ENCODE measurements at places on chromosomes 16 and 17.

DNA sequence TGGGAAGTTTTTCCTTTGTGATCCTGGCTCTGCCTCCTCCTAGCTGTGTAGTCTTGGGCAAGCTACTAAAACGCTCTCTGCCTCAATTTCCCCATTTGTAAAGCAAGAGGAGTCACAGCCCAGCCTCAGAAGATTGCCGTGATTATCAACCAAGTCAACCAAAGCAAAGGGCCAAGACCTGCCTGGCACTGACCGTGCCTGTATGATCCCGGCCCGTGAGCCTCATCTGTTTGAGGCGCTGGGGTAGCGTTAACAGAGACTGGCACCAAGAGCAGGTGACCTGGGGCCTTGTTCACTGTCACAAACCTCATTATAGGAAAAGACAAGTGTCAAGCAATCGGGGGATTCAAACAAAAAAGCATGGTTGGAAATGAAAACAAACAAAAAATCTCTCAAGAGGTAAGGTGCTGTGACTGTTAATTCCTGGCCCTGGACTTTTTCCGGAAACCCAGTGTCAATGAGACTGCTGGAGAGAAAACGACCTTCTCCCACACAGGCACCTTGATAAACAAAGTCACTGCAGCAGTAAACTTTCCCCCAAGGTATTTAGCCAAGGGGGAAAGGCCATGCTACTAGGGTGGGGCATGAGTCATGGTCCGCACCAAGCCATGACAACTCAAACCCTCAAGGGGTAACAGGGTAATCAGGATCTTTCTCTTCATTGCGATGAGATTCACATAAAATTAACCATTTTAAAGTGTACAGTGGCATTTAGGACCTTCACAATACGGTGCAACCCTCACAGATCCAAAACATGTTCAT lies 5.4 kb downstream of the MEAK7 start:
- H3K27me3 ChIP-seq, result no peaks in the 10 kb centered on the region
- no peaks in the 10 kb centered on the region for H3K36me3 ChIP-seq
- H3K4me1 ChIP-seq, result peaks cover 6% of the 10 kb centered on the region
- no peak overlapping the region for H3K4me3 ChIP-seq
- H3K27ac ChIP-seq, result no peak overlapping the region

GRCh38 chr17:74297941-74298340 lies 23.9 kb downstream of the DNAI2 start:
- H3K27me3 ChIP-seq, result peaks cover 17% of the 10 kb centered on the region
- no peaks in the 10 kb centered on the region for H3K36me3 ChIP-seq
- no peak overlapping the region for H3K27ac ChIP-seq
- H3K4me1 ChIP-seq, result no peaks in the 10 kb centered on the region
- DNase-seq, result no peak

- H3K27ac ChIP-seq, result no peak overlapping the region
- H3K4me1 ChIP-seq, result no peaks in the 10 kb centered on the region
- no peak overlapping the region for H3K4me3 ChIP-seq
- DNase-seq, result no peak
- H3K36me3 ChIP-seq, result no peaks in the 10 kb centered on the region
These were observed 156.6 kb upstream of the SDK2 start for GRCh38 chr17:73800893-73801292.

GRCh38 chr16:84155226-84155625 lies 10.1 kb downstream of the DNAAF1 start:
- no peaks in the 10 kb centered on the region for H3K4me1 ChIP-seq
- no peak overlapping the region for H3K4me3 ChIP-seq
- no peak overlapping the region for H3K27ac ChIP-seq
- H3K36me3 ChIP-seq, result no peaks in the 10 kb centered on the region
- peaks cover 28% of the 10 kb centered on the region for H3K27me3 ChIP-seq

DNA sequence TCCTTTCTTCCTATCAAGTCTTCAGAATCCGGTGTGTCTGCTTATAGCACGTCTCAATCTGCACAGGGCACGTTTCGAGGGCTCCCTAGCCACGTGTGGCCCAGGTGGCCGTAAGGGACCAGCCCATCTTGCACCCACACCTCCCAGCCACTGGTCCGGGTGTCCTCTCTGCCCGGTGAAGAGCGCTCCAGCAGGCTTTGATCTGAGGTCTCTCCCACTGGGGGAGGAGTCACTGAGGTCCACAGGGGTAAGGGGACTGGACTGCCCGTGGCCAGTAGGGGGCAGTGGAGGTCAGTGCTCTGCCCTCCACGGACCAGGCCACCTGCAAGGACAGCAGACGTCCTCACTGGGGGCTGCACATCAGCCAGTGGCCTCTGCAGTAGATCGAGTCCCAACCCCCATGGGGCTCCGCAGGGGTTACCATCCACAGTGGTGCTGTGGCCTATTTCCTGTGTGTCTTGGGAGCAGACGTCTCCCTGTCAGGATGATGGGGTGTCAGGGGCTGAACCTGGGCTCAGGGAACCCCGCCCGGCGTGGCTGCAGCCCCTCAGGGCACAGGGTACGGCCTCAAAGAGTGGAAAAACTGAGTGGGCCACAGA lies 204.1 kb upstream of the CIBAR2 start:
- H3K4me1 ChIP-seq, result peaks cover 26% of the 10 kb centered on the region
- H3K4me3 ChIP-seq, result no peak overlapping the region
- no peaks in the 10 kb centered on the region for H3K27me3 ChIP-seq
- peak; percentile 75 for DNase-seq

GRCh38 chr17:50547035-50547735 lies at the start of gene SPATA20:
Gene SPATA20, plus strand, starts transcription at chr17:50547174. Its CDS starts 35 bp downstream, at chr17:50547209.
- H3K4me1 ChIP-seq, result peaks cover 31% of the 10 kb centered on the region
- H3K36me3 ChIP-seq, result no peaks in the 10 kb centered on the region
- no peaks in the 10 kb centered on the region for H3K27me3 ChIP-seq
- peak within 1 kb of the TSS; percentile 91 for H3K27ac ChIP-seq
- peak within 1 kb of the TSS; percentile 63 for H3K4me3 ChIP-seq
- peak; percentile 95 for DNase-seq

DNA sequence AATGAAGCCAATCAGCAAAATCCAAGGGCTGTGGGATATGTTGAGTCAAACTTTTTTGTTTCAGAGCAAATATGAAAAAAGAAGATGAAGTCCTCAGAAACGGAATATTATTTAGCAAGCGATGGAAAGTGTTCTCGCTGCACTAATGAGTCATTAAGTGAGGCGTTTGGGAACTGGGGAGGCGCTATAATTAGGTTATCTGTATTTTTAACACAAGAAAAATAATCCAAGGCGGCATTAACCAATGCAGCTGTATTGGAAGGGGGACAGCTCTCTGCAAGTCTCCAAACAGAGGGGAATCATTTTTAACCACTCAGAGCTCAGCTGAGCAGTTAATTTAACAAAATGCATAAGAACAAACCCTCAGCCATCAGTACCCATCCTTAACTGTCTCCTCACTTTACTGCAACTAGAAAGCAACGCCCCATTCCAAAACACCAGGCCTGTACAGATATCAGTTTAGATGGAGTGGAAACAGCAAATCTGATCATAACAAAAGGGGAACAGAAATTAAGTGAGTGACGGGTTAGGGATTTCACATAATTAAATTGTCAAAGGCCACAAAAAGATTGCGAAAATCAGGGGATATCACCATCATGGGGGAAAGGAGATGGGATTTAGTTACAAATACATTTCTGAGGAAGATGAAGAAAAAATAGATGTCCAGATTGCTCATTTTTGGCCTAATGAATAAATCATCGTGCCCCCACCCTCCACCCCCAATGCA lies 211.0 kb upstream of the TOX3 start:
- H3K27ac ChIP-seq, result no peak overlapping the region
- H3K27me3 ChIP-seq, result no peaks in the 10 kb centered on the region
- no peak overlapping the region for H3K4me3 ChIP-seq
- no peaks in the 10 kb centered on the region for H3K36me3 ChIP-seq

DNA sequence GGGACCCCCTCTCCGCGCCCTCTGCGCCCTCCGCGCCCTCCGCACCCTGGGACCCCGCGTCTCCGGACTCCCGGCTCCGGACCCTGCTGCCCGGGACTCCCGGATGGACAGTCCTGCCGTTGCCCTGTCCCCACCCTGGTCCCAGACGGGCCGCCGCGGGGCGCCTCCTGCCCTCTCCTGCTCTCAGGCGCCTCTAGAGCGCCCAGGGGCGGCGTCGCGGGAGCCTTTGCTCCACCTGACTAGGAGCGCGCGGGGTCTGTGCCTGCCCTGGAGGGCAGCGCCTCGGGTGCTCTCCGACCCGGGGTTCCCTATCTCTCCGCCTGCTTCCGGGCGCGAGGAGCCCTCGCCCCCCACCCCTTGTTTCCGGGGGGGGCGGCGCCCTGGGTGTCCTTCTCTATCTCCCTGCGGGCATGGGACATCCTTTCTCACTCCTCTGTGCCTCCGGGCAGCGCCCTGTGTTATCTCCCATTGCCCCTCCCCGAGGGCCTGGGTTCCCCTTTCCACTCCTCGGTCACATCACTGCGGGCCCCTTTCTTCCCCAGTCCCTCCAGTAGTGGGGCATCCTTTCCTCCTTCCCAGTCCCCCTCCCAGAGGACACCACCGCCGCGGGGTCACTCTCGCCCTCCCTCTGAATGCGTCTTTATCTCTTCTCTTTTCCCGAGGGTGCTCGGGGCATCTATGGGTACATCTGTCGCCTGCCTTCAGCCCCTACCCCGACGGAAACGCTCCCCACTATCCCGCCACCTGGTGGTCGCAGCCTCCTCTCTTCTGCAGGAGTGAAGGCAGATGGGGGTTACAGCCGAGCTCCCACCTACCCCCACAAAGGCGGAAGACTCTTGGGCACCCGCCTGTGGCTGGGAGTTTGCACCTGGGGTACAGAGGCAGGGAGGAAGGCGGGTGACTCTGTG lies 875 bp downstream of the PRKCB start:
- H3K36me3 ChIP-seq, result no peaks in the 10 kb centered on the region
- DNase-seq, result peak; percentile 49
- H3K4me1 ChIP-seq, result no peaks in the 10 kb centered on the region
- peaks cover 28% of the 10 kb centered on the region for H3K27me3 ChIP-seq
- H3K27ac ChIP-seq, result peak overlapping the region; percentile 63
- peak overlapping the region; percentile 46 for H3K4me3 ChIP-seq

DNA sequence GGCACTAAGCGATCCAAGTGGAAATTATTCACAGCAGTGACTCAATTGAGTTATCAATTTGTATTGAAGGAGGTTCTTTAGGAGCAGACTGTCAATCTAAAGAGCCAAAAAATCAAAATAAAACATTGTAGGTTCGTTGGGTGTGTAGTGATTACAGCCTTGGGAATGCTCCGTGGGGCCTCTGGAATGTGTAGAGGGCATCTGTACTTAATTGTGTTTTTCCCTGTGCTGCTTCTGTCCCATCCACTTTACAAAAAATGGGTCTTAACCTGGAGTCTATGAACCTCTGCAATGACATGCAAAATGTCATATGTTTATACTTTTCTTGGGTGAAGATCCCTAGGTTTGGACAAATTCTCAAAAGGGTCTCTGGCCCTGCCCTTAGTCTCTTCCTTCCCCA lies 215.1 kb downstream of the CCDC182 start:
- no peak for DNase-seq
- no peak overlapping the region for H3K4me3 ChIP-seq
- no peak overlapping the region for H3K27ac ChIP-seq
- no peaks in the 10 kb centered on the region for H3K4me1 ChIP-seq
- H3K36me3 ChIP-seq, result no peaks in the 10 kb centered on the region
- H3K27me3 ChIP-seq, result no peaks in the 10 kb centered on the region

- H3K27ac ChIP-seq, result no peak overlapping the region
- DNase-seq, result no peak
- no peaks in the 10 kb centered on the region for H3K36me3 ChIP-seq
- H3K27me3 ChIP-seq, result no peaks in the 10 kb centered on the region
- H3K4me3 ChIP-seq, result no peak overlapping the region
- no peaks in the 10 kb centered on the region for H3K4me1 ChIP-seq
These were observed 225.7 kb downstream of the XYLT1 start for GRCh38 chr16:17244872-17245551.

- DNase-seq, result no peak
- no peaks in the 10 kb centered on the region for H3K36me3 ChIP-seq
- no peak overlapping the region for H3K27ac ChIP-seq
- H3K27me3 ChIP-seq, result no peaks in the 10 kb centered on the region
- no peak overlapping the region for H3K4me3 ChIP-seq
These were observed 24.3 kb downstream of the KCNJ16 start for GRCh38 chr17:70099294-70099693.

- no peaks in the 10 kb centered on the region for H3K4me1 ChIP-seq
- DNase-seq, result no peak
- H3K27ac ChIP-seq, result no peak overlapping the region
- no peaks in the 10 kb centered on the region for H3K27me3 ChIP-seq
These were observed 83.7 kb downstream of the ITFG1 start for GRCh38 chr16:47377154-47377553.

DNA sequence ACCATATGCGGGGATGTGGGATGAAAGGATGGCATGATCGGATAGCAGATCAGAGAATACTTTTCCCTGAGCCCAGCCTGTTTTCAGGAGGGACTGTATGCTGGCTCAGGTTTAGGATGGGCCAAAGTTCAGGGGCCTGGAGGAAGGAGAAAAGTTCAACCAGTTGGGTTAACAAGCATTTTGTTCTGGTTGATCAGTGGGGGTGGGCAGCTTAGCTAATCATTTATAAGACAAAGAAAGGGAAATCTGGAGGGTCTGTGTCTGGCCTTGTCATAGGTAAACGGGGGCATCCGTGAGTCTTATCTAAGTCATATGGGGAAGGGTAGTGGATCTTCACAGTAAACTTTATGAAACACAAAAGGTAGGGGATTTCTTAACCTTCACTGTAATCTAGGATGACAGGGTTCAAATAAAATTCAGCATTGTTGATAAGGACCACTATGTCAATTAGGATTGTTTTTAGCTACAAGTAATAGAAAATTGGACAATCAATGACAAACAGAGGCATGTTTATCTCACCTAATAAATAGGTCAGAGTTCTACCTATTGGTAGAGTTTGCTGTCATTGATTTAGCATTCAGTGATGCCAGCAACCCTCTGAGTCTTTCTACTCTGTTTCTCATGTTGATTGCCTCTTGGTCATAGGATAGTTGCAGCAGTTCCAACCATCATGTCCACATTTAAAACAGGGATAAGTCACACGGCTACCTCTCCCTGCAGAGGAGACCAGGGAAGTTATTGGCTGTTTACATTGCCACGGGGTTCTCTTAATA lies 11.4 kb downstream of the PCTP start:
- no peak overlapping the region for H3K27ac ChIP-seq
- H3K4me1 ChIP-seq, result no peaks in the 10 kb centered on the region
- no peak overlapping the region for H3K4me3 ChIP-seq

- no peaks in the 10 kb centered on the region for H3K27me3 ChIP-seq
- no peaks in the 10 kb centered on the region for H3K36me3 ChIP-seq
These were observed 142.0 kb upstream of the RCVRN start for GRCh38 chr17:10046786-10047785.

- DNase-seq, result no peak
- H3K36me3 ChIP-seq, result no peaks in the 10 kb centered on the region
- no peaks in the 10 kb centered on the region for H3K4me1 ChIP-seq
These were observed 714.3 kb downstream of the WWOX start for GRCh38 chr16:78813661-78814311.

- H3K27ac ChIP-seq, result no peak overlapping the region
- no peaks in the 10 kb centered on the region for H3K4me1 ChIP-seq
- H3K36me3 ChIP-seq, result no peaks in the 10 kb centered on the region
- peak; percentile 14 for DNase-seq
- H3K4me3 ChIP-seq, result no peak overlapping the region
These were observed 116.6 kb downstream of the ZNF18 start for GRCh38 chr17:11880714-11881113.

- H3K36me3 ChIP-seq, result no peaks in the 10 kb centered on the region
- peak overlapping the region; percentile 88 for H3K27ac ChIP-seq
- H3K4me3 ChIP-seq, result peak overlapping the region; percentile 70
These were observed 572 bp downstream of the MPG start for GRCh38 chr16:78444-79150.

Data from transverse colon (tissue), 4 donors.